ENCODE measurements at places on chromosomes 5 and 9.

GRCh38 chr9:74006935-74007334 is 490.2 kb upstream of the RORB start:
- DNase-seq = no peak

- DNase-seq = no peak
Observed at GRCh38 chr5:167578977-167579692, 712.3 kb upstream of the WWC1 start.

GRCh38 chr9:83451308-83451707 is 86.9 kb downstream of the FRMD3 start:
- peak; percentile 91 for DNase-seq

GRCh38 chr5:1299961-1300360 is 5.1 kb upstream of the TERT start:
- peak; percentile 32 for DNase-seq

- no peak for DNase-seq
Observed at GRCh38 chr9:97567894-97568202, 65.3 kb downstream of the TSTD2 start.

DNA sequence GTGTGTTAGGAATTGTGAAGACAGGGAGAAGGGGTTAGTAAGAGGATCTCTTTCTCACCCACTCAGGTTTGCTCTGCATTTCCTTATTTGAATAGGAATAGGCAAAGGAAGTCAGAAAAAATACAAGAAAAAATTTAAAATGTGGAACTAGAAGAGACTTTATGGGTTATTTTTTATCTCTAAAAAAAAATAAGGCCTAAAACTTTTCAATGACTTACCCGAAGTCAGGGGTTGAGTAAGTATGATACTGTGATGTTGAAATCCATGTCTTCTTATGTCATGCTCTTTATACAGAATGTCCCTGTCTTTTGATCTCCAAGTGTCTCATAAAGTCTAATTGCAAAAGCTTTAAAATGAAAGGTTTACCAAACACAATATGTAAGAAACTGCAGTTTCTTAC is 148.3 kb upstream of the PIK3R1 start:
- no peak for DNase-seq

DNA sequence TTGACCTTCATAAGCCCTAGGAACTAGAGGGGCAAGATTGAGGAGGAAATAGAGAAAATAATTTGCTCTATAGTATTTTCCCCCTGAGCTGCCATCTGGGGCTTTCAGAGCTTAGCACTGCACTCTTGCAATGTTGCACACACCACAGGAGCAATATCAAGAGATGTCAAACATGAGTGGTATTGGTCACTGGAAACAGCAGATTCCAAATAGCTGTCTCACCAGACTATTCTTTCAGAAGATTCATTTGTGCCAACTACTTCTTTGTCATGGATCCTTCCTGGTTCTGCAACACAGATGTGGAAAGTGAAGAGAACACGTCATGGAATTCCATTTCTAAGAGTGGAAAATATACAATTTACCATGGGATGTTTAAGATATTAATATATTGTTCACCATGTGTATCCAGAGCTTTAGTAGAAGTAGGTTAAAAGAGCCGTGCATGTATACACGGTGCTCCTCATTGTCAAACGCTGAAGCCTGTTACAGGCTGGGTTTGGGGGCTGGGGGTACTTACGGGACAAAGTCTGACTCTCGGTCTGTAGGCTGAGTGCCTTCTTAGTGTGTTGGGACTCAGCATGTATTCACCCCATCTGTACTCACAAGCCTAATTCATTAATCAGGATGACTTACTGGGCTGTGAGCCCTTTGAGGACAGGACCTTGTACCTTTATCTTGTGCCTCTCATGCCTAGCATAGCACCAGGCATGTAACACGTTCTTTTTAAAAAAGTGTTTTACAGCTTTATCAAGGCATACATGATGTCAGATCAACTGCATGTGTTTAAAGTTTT is 31.4 kb upstream of the GDNF start:
- peak; percentile 13 for DNase-seq

DNA sequence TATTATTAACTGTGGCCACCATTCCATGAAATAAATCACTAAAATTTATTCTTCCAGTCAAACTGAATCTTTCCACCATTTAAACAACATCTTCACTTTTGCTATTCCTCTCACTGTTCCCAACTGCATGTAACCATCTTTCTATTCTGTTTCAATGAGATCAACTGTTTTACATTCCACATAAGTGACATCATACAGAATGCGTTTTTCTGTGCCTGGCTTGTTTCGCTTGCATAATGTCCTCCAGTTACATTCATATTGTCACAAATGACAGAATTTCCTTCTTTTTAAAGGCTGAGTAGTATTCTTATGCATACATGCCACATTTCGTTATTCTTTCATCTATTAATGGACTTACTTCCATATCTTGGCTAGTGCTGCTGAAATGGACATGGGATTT is 738.2 kb downstream of the SEMA5A start:
- no peak for DNase-seq

Measured in islet precursor cell (in vitro differentiated cells).